Suprapubic skin (tissue), 4 donors: ENCODE measurements at places on chromosomes 12 and 14. TPM values are rescaled to one million over a fixed set of nuclear protein-coding genes. Genes with fewer than 3 reads are reported as not detected.
A peak's percentile ranks its signal among the peaks of the same experiment; 100 is the strongest.

DNA sequence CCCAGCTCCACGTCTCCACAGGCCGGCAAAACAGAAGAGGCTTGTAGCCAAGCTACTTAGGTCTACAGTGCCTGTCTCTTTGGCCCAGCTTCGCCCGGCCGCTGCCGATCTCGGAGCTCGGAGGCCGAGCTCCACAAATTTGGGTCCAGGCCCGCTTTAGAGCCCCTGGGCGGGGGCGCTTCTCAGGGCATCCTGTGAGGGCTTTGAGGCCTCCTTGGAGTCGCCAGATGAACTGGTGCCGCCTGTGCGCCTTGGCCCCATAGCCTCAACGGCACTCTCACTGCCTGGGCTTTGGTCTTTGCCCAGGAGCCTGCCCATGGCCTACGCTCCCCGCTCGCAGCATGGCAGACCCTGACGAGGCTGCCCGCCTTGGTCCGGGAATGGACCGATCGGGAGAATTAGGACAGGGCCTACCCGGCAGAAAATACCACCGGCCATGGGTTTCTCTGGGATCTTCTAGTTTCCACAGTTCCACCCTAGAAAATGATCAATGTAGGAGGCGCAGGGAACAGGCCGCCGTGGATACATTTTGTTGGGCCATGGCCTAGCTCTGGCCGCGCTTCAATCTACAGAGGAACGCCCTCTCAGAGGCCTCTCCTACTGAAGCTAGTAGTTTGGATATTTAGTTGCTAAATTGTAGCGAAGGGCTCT is 953 bp upstream of the NKX2-8 start:
- DNase-seq = no peak
- H3K4me3 ChIP-seq = no peak overlapping the region
- peaks cover 87% of the 10 kb centered on the region for H3K27me3 ChIP-seq
- peaks cover 27% of the 10 kb centered on the region for H3K4me1 ChIP-seq
- no peak overlapping the region for H3K27ac ChIP-seq
- H3K36me3 ChIP-seq = no peaks in the 10 kb centered on the region

- no peaks in the 10 kb centered on the region for H3K4me1 ChIP-seq
- DNase-seq = no peak
- no peaks in the 10 kb centered on the region for H3K36me3 ChIP-seq
- no peaks in the 10 kb centered on the region for H3K27me3 ChIP-seq
Observed at GRCh38 chr14:24506443-24506842, 1.6 kb downstream of the CMA1 start.

GRCh38 chr12:117522559-117522958 is 161.1 kb upstream of the NOS1 start:
- H3K27ac ChIP-seq = no peak overlapping the region
- no peak overlapping the region for H3K4me3 ChIP-seq
- H3K27me3 ChIP-seq = peaks cover 5% of the 10 kb centered on the region
- no peak for DNase-seq

PRB2 gene
- total RNA-seq = not detected

GRCh38 chr12:47881826-47882427 is 22.9 kb downstream of the VDR start:
- peaks cover 9% of the 10 kb centered on the region for H3K36me3 ChIP-seq
- H3K27ac ChIP-seq = peak overlapping the region; percentile 0
- peak; percentile 86 for DNase-seq
- H3K27me3 ChIP-seq = no peaks in the 10 kb centered on the region

- no peak overlapping the region for H3K4me3 ChIP-seq
- H3K27ac ChIP-seq = no peak overlapping the region
- no peaks in the 10 kb centered on the region for H3K4me1 ChIP-seq
- no peaks in the 10 kb centered on the region for H3K36me3 ChIP-seq
- no peak for DNase-seq
- no peaks in the 10 kb centered on the region for H3K27me3 ChIP-seq
Observed at GRCh38 chr12:40762072-40762471, 69.8 kb downstream of the CNTN1 start.

- no peaks in the 10 kb centered on the region for H3K36me3 ChIP-seq
- no peak for DNase-seq
- no peaks in the 10 kb centered on the region for H3K27me3 ChIP-seq
- no peak overlapping the region for H3K27ac ChIP-seq
- H3K4me1 ChIP-seq = peaks cover 4% of the 10 kb centered on the region
Observed at GRCh38 chr12:12219664-12220063, 47.2 kb downstream of the LRP6 start.

GRCh38 chr14:52467515-52468266 is 84.6 kb downstream of the TXNDC16 start:
- H3K36me3 ChIP-seq = no peaks in the 10 kb centered on the region
- no peak overlapping the region for H3K4me3 ChIP-seq
- H3K27ac ChIP-seq = no peak overlapping the region
- H3K4me1 ChIP-seq = no peaks in the 10 kb centered on the region
- H3K27me3 ChIP-seq = no peaks in the 10 kb centered on the region
- DNase-seq = no peak

ASPG gene
- 27.0 TPM for total RNA-seq

DNA sequence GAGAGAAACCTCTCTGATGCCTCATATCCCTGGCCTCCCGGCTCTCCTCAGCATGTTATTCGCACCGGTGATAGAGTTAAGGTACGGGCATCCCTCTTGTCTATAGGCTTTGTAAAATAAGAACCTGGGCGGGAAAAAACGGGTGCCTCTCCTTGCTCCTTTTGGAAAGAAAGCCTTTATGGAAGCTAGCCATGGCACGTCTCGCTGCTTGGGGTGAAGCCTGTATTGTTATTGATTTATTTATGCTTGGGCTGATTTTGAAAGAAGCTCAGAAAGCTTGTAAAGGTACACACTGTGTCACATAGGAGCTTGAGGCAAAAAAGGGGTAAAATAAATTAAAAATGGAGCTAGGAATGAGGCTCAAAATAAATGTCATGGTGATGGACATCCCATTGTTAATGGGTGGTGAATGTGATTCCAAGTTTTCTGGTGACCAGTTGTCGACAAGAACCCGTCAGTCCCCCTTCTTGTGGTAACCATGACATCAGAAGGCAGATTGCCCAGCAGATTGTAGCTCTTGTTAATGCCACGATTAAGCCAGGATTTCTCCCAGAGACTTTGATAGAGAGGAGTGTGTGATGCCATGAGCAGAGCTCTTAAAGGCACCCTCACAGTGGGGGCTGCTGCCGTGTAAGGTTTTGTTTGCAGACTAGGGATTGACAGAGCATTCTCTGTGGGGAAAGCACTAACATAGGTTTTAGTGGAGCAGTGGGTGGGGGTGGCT is 50.4 kb upstream of the ASPG start:
- no peak for DNase-seq
- peaks cover 53% of the 10 kb centered on the region for H3K27me3 ChIP-seq
- H3K4me3 ChIP-seq = no peak overlapping the region
- H3K27ac ChIP-seq = no peak overlapping the region
- no peaks in the 10 kb centered on the region for H3K4me1 ChIP-seq
- no peaks in the 10 kb centered on the region for H3K36me3 ChIP-seq

DNA sequence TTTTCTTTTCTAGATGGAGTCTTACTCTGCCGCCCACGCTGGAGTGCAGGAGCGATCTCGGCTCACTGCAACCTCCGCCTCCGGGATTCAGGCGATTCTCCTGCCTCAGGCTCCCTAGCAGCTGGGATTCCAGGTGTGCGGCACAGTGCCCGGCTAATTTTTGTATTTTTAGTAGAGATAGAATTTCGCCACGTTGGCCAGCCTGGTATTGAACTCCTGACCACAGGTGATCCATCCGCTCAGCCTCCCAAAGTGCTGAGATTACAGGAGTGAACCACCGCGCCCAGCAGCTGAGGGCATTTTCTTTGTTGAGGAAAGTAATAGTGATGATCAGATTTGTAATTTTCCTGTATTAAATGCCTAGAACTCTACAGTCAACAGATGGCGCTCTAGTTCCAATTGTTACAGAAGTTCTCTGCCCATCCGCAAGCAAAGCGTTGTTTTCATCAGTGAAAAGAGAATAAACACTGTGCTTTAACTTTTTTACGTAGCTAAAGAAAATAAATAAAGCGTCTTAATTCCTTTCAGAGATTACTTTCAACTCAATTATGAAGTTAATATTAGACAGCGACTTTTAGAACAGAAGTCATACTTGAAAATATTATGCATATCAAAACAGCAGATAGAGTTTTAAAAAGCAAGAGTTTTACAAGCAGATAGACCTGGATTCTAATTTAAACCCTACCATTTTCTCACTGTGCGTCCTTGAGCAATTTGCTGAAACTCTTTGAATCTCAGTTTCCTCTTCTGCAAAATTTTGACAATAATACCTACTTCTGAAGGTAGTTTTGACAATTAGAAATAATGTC is 335.1 kb downstream of the DUSP6 start:
- H3K4me3 ChIP-seq = no peak overlapping the region
- DNase-seq = peak; percentile 72
- H3K4me1 ChIP-seq = peaks cover 10% of the 10 kb centered on the region
- no peaks in the 10 kb centered on the region for H3K36me3 ChIP-seq
- no peak overlapping the region for H3K27ac ChIP-seq

DNA sequence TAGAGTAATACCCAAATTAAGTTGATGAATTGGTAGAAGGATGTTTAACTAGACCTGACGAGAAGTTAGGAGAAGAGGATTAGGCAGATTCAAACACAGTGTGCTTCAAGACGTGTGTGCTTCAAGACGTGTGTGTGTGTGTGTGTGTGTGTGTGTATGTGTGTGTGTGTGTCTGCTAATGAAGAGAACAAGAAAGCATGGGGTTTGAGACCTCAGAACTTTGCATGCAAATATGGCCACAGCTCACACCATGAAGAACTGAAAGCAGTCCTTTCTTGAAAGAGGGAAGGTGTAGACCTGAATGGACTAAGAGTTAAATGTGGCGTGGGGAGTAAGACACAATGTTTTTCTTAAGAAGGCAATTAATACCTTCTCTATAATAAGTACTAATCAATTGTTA is 32.5 kb upstream of the SSPN start:
- H3K4me3 ChIP-seq = no peak overlapping the region
- no peaks in the 10 kb centered on the region for H3K27me3 ChIP-seq
- DNase-seq = no peak
